D721Med (cell line): ENCODE measurements at places on chromosomes 2 and 18.

- DNase-seq, result no peak
Observed at GRCh38 chr2:128369108-128369555, 50.5 kb upstream of the HS6ST1 start.

- DNase-seq, result no peak
Observed at GRCh38 chr18:60663060-60663989, 290.8 kb upstream of the MC4R start.

DNA sequence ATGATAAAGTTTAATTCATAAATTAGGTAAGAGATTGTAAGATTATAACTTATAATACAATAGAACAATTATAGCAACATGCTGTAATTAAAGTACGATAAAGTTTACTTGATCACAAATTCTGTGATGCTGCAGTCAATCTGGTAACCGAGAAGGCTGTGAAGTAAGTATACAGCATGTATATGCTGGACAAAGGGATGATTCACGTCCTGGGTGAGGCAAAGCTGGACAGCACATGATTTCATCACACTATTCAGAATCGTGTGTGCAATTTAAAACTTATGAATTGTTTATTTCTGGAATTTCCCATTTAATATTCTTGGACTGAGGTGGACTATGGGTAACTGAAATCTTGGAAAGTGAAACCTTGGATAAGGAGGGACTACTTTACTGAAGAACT lies 522.2 kb upstream of the CNTNAP5 start:
- DNase-seq, result no peak

- no peak for DNase-seq
Observed at GRCh38 chr2:221708902-221709301, 136.8 kb upstream of the EPHA4 start.

DNA sequence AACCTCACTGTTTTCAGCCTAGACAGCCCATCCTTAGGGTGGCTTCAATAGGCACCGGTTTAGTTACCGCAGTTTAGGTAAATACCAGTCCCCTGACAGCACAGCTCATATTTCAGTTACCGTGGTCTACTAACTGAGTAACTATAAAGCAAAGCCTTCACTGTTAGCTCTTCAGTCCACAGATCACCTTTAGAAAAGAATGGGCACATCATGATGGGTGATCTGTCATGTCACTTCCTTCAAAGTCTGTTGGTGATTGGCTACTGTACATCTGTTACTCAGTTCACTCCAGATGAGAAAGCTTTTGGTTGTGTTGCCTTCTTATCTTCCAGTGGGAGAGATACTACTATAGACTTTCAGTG lies 21.0 kb downstream of the SLC20A1 start:
- no peak for DNase-seq

GRCh38 chr2:73931531-73932500 lies 5.1 kb downstream of the DGUOK start:
- no peak for DNase-seq

GRCh38 chr18:42156281-42156680 lies 201.2 kb downstream of the PIK3C3 start:
- no peak for DNase-seq

- DNase-seq, result peak; percentile 81
Observed at GRCh38 chr2:85561280-85562212, at the start of gene GGCX. Gene GGCX, minus strand, starts transcription at chr2:85561493. Its CDS starts 65 bp downstream, at chr2:85561428.

DNA sequence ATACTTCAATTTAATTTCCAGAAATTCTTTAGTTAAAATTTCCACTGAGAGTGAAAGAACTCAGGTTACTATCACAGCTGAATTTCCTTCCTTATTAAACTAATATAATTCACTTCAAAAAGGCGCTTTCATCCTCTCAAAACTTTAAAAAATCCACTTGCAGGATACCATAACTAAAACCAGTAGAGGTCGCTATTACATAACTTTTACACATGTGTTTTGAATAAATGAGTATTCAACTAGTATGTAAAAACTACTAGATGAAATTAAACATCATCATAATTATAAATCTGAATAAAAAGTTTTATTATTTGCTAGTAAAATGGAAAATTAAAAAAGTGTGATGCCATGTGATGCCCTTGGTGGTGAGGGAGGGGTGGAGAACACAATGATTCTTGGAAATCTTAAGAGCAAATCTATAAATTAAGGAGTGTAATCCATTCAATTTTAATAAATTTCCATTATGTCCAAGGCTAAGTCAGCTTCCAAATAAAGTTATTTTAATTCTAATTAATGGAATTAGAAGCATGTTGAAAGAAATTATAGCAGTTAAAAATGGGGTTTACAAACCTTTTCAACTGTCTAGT lies 61.4 kb downstream of the SOS1 start:
- no peak for DNase-seq

DNA sequence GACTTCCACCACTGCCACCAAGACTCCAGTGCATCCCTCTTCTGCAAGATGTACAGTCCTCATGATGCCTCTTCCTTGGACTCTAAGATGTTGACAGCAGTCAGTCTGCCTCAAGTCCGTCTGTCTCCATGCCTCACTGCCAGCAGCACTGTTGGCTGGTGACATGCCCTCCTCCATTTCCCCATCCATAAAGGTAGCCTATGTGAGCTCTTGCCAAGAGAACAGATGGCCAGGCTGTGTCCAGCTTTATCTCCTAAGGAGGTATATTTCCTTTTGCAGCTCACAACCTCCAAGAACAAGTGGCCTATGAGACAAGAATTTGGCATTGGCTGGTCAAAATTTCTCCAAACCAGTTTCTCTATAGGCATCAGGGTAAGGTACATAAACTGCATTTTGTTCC lies 149.3 kb upstream of the HNRNPA3 start:
- no peak for DNase-seq

DNA sequence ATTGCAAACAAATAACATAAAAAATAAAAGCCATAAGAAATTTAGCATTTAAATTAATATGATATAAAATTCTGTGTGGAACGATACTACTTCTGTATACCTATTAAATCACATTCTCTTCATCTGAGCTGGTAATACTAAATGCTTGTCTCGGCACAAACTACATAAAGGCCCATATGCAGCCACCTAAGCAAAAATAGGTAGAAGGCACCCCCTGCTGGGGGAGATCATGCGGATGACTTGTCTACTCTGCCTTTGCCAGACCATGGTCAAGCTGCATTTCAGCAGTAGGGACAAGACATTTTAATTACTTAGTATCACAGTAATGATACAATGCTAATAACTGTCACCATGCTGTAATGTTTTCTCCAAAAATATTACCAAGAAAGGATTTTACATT lies 108.0 kb downstream of the CDH19 start:
- peak; percentile 27 for DNase-seq

DNA sequence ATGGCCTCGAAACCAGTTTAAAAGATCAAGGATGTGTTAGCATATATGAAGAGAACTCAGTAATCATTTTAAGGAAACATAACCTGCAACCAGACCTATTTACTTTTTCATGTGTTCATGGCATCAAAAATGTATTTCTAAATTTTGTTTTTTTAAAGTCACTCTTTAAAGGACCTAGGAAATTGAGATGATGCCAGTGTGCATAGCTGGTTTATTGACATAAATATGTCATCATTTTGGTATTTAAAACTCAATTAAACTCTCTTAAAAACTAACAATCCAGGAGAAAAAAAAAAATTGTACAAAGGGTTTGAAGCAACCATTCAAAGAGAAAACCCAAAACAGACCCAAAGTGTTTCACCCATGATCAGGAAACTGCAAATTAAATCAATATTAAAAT lies 198.9 kb upstream of the RND3 start:
- no peak for DNase-seq

GRCh38 chr18:22551536-22552151 lies 133.9 kb upstream of the CTAGE1 start:
- DNase-seq, result no peak

GRCh38 chr18:75211953-75212750 lies 1.6 kb downstream of the TSHZ1 start:
- DNase-seq, result no peak

- no peak for DNase-seq
Observed at GRCh38 chr2:59654710-59655109, 898.7 kb downstream of the BCL11A start.

DNA sequence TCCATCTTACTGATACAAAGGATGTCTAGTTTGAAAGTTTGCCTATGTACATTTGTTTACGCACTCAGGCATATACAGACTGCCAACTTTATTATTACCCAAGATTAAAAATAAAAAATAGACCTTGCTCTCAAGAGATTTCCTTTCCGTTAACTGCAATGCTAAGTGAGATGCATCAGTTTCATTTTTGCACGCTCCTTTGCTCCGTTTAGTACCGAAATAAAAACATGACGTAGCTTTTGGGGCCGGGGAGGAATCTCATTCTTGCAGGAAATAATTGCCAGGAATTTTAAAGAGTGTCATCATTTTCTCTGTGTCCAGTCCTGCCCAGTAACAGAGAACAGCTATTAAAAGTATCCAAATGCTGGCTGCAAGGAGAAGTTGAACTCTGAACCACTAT lies 169.5 kb downstream of the SLC8A1 start:
- no peak for DNase-seq

GRCh38 chr2:46854260-46854659 lies 61.3 kb downstream of the MCFD2 start:
- no peak for DNase-seq

GRCh38 chr2:141021611-141022010 lies 1109.2 kb downstream of the LRP1B start:
- DNase-seq, result no peak

DNA sequence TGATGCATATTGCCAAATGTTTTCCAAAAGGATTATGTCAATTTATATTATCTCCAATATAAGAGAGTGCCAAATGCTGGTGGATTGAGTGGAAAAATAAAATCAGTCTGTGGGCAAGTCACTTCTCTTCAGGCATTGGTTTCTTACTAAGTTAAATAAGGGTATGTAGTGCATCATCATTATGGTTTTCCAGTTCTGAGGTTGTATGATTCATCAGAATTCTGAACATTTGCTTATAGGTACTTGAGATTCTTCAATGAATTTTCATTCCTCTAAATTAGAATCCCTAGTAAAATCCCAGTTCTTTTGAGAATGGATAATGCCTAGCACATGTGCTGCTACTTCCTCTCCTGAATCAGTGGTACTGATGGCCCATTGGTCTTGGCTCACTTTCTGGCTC lies 188.9 kb upstream of the OSR1 start:
- no peak for DNase-seq

DNA sequence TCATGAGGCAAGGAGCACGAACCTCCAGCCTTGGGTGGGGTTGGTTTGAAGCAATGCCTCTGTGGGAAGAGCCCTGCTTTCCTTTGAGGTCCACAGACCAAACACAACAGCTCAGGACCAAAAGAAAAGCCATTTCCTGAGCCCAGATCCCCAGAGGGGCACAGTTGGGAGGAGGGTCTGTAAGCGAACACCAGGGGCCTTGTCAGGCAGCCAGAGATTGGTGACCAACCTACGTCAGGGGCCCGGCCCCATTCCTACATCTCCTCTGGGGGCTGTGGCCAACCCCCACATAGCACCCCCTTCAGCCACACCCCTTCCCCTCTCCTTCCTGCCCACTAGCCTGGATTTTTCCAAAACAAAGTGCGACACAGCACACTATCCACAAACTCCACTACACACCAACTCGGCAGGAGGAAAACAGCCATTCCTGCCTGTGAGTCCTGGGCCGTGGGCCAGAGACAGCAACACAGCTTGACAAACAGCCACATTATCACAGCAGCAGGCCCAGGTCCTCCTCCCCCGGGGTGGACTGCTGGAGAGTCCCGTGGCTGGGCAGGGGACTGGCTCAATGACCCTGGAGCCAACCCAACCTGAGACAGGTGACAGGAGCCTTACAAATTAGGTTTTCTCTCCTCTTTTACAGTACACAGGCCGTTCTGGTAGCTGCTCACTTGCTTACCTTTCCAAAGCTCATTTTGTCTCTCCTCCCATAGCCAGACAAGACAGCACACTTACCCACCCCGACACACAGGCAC lies 98.8 kb downstream of the TNS1 start:
- no peak for DNase-seq

GRCh38 chr18:36635414-36636096 lies 193.2 kb downstream of the TPGS2 start:
- no peak for DNase-seq

GRCh38 chr2:209864716-209865295 lies 93.2 kb downstream of the UNC80 start:
- DNase-seq, result no peak

DNA sequence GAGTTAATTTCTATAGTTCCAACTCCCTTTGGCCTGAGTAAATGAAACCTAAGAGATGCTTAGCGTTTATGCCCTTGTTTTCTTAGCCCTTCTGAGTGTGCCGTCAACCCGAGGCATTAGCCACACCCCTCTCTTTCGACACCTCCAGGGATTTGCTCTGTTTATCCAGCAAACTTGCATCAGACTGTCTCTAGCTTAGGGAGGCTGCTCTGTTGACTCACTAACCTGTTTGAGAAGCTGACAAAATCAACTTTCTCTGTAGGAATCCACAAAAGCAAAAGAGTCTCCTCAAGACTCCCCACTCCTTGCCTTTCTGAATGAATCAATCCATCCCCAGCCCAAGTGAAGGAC lies 317.6 kb downstream of the TNS1 start:
- DNase-seq, result no peak

GRCh38 chr18:77035380-77036187 lies 97.0 kb downstream of the MBP start:
- DNase-seq, result no peak

- no peak for DNase-seq
Observed at GRCh38 chr2:19786408-19787058, 115.2 kb downstream of the TTC32 start.

DNA sequence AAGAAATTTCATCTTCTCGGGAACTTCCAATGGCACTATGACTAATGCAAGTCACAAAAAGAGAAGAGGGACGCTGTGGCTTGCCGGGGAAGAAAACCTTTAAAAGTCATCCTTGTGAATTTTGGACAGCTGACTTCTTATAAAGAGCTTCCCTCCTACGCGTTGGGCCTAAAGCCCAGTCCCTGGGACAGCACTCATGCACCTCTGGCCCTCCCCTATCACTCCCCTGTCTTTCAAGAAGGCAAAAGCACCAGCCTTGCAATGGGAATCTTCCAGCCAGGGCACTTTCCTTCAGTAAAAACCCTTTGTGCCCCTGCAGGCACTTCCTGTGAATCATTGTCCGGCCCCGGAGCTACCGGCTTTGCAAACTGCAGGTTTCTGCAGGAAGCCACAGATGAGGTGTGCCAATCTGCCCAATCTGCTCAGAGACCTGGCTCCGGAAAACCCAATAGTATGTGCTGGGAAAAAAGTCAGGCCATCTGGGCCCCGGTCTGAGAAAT lies 7.1 kb downstream of the MREG start:
- DNase-seq, result no peak

GRCh38 chr18:69865776-69866175 lies 81.9 kb downstream of the CD226 start:
- no peak for DNase-seq
